Activated CD4-positive, alpha-beta memory T cell treated with anti-CD3 and anti-CD28 coated beads, Interleukin-2, amount 10 ng/mL, durations not matched to agents 7 days and 5 days (primary cell): ENCODE measurements at places on chromosomes 12 and 14.

DNA sequence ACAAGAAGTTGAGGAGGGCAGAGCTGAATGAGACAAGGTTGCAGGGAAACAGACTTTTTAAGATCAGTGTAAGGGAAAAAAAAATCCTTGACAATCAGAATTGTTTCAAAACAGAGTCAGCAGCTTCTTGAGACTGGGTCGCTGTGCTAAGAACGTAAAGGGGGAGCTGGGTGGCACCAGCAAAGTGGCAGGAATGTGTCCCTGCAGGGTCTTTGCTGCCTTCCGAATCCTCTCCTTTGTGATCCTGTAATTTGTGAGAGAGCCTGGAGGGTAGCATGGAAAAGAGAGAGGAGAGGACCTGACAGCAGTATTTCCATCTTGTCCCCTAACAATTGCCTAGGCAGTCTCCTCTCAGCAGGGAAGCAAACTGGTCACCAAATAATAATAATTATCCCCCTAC lies 472.8 kb downstream of the RGS6 start:
- no peak for DNase-seq

DNA sequence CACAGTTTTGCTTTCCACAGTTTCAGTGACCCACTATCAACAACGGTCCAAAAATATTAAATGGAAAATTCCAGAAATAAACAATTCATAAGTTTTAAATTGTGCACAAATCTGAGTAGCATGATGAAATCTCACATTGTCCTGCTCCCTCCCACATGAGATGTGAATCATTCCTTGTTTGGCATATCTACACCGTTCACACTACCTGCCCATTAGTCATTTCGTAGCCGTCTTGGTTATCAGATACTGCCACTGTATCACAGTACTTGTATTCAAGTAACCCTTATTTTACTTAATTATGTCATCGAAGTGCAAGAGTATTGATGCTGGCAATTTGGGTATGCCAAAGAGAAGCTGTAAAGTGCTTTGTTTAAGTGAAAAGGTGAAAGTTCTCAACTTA lies 145.3 kb downstream of the SLC5A8 start:
- DNase-seq: no peak

- DNase-seq: no peak
Measured at GRCh38 chr14:47044841-47045240, 393.3 kb upstream of the RPL10L start.

DNA sequence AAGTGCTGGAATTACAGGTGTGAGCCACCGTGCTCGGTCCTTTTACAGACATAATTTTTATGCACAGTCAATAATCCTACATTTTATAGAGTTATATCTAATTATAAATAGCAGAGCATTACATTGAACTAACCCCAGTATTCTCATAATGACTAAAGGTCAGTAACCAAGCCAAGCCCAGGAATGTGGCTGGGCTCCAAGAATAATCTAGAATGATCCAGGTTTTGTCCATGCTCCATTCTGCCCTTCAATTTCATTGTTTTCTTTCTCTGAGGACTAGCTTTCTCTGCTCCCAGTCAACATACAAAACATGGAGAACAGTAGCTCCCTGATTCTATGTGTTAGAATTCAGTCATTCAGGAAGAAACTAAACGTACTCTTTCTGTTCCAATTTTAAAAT lies 92.1 kb upstream of the KRR1 start:
- DNase-seq: no peak

DNA sequence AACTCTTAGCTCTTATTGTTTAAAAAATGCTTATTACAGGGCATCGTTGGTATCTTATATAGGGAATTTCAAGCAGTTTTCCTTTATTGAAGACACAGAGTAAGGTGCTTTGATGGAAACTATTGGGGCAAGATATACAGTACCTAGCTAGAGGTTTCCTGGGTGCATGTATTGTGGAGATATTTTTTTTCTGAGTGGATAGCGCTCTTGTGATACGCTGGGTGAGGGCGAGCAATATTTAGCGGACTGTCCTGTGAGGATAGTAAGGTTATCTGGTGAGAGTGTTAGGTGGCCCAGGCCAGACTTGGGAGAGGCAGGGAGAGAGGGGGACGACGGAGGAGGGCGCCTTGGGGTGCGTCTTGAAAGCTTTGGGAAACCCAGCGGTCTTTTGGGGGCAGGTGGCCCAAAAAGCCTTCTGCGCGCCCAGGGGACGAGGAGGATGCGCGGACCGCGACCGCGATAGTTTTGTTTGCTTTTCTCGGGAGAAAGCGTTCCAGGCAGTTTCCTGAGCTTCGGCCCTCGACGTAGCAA lies 596 bp upstream of the BICD1 start:
- DNase-seq: peak; percentile 18

- no peak for DNase-seq
Measured at GRCh38 chr12:14240873-14241220, 124.6 kb upstream of the ATF7IP start.

- DNase-seq: no peak
Measured at GRCh38 chr14:73727166-73727565, 13.0 kb upstream of the PNMA1 start.
